ENCODE measurements at places on chromosomes 11 and 22.
A peak's percentile ranks its signal among the peaks of the same experiment; 100 is the strongest.

- no peak for DNase-seq
Observed at GRCh38 chr11:111370902-111371578, 8.0 kb downstream of the POU2AF1 start.

GRCh38 chr11:19368726-19369375 lies 128.1 kb upstream of the E2F8 start:
- DNase-seq, result no peak

GRCh38 chr11:27423125-27423524 lies 49.5 kb downstream of the LGR4 start:
- no peak for DNase-seq

DNA sequence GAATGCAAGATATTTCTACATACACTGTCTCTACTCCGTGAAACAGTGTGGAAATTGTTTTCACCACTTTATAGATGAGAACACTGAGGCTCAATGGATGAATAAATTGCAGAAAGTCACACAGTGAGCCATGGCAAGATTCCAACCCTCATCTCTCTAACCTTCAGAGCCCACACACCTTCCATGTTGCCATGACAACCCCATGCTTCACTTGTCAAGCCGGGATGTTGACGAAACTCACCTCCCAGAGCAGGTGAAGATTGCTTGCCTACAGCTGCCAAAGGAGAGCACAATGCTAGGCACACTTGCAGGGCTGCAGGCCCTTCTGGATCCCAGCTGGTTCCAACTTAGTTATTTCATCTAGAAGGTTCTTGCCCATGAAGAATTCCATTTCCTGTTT lies 71.4 kb upstream of the SEZ6L start:
- no peak for DNase-seq

GRCh38 chr22:37037669-37038068 lies 13.9 kb upstream of the KCTD17 start:
- no peak for DNase-seq

DNA sequence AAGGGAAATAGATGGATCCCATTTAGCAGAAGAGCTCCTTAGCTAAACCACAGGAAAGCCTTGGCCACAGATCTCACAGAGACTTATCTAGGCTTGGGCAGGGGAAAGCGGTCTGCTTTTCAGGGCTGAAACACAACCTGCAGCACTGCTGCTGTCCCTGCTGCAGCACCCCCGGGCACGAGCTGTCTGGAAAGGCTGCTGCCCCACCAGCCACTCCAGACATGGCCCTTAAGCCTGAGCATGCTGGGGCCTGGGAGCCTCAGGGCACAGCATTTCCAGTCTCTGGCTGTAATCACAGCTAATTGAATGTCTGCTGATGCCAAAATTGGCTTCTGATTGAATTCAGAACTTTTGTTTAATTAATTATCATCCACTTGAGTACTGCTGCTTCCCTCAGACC lies 115.0 kb downstream of the TMPRSS5 start:
- DNase-seq, result no peak

- no peak for DNase-seq
Observed at GRCh38 chr11:59679347-59679746, 10.5 kb upstream of the PATL1 start.

GRCh38 chr22:37198258-37199102 lies 10.4 kb upstream of the C1QTNF6 start:
- peak; percentile 85 for DNase-seq

DNA sequence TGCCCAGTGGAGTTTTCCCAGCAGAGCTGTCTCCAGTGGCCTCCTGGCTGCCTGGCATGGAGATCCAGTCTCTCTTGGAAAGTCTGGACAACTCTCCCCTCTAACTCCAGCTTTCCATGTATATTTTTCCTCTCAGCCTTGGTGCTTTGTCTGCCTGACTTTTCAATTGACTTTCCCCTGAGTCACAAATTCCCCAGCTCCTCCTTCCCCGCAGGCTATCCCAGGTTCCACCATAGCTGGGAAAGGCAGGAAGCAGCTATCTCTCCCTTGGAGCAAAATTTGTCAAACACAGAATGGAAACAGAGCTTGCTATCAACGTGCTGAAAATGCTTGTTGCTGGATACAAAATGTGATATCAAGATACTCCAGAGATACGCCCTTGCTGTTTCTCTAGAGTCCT lies 384.8 kb downstream of the TMEM135 start:
- DNase-seq, result no peak

DNA sequence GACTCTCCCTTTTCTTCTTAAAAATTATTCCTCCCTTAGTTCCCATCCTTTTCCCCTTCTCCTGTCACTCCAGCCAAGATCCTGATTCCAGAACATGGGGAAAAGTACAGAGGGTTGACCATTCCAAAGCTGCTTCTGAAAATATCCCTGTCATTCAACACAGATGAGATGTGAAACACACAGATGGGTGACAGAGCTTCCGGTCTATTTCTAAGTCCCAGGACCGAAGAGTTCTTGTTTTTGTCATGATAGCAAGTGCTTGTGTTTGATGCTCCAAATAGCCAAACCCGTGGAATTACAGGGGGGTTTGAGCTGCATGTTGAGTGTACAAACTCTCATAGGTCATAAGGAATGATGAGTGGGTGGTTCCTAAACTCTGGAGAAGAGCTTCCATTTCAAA lies 57.9 kb downstream of the PARVA start:
- DNase-seq, result no peak

GRCh38 chr11:12517741-12518140 lies 140.4 kb downstream of the PARVA start:
- no peak for DNase-seq

DNA sequence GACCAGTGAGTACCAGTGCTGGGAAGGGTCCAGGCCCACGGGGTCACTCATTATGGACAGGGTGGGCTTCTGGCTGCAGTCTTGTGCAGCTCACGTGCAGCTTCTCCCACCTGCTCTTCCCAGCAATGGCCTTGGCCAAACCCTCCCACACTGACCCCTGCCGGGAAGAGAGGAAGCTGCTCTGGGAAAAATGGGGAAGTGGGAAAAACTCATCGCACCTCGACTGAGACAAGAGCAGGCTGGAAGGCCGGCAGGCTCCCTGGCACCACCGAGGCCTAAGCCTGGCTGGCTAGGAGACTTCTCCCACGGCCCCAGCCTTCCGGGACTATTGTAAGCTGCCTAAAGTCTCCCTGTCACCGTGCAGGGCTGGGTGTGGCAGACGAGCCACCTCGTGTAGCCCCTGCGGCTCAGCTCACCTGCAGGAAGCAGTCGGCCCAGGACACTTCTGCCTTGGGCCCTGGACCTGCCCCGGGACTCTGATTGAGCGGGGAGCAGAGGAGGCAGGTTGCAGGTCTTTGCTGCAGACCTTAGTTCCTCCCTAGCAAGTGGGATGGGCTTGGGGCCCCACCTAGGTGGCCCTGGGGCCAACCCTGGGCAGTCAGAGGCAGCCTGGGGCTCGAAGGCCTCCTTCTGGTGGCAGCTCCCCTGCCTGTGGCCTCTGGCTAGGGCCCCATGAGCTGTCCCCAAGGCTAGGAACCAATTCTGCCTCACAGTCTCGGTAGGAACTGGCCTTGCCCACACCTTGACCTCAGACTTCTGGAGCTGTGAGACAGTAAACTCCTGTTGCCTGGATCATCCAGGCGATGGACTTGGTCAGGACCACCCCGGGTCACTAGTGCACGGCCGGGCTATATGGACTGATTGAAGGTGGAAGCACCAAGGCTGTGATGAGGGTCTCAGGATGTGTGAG lies 23.1 kb downstream of the MRGPRG start:
- no peak for DNase-seq

DNA sequence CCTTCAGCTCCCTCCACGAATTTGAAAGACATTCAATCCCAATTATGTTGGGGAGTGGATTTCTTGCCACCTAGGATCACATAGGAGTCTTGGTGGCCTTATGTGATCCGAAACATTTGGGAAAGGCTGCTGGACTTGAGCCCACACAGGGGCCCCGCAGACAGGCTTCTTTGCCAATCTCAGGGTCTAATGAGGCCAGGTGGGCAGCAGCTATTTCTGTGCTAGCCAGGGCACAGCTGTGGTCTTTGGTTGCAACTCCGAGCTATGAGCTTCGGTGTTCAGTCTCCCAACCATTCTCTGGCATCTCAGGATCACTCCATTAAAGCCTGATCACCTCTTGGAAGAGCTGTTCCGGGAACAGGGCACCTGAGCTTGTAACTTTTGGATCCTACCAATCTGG lies 84.4 kb downstream of the TP53I11 start:
- no peak for DNase-seq

DNA sequence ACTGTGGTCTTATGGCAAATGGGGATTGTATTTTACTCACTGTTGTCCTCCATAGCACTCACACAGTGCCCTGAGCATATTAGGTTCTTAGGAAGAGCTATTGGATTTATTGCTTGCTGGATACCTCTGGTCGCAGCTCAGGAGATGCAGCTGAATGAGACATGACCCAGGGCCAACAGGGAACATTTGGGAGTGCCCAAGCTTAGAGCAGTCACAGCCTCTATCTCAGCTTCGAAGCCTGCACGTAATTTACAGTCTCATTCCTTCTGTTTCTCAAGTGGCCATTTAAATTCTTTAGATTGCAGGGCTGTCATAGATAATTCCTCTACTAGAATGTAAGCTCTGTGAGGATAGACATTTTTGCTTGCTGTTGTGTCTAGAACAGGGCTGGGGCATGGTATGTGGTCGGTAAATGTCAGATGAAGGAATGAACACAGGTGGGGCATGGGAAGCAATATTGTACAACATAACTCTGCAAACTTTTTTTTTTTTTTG lies 192.8 kb downstream of the GRIK4 start:
- DNase-seq, result no peak

DNA sequence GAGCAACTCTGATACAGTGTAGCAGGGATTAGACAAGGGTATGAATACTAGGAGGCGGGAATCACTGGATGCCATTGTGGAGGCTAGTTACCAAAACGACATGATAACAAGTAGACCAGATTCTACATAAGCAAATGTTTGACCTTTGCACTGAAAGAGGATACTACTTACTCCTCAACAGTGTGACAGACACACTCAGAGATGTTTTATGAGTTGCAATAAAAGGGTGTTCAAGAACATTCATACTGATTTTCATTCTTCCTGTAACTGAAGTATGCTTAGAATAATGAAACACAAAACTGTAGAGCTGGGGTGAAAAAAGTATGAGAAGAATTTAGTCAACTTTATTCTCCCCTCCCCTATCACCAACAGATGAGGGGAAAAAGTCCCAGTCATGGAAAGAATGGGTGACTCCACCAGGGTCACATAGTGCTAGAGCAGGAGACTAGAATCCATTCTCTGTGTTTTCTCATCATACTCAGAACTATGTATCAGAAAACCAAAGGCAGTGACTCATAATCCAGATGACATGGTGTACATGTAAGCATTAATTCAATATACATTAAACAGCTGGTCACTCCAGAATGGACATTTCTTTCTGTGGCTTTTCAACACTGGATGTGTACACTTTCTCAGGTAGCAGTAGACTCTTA lies 32.8 kb downstream of the ARHGAP20 start:
- DNase-seq, result no peak

DNA sequence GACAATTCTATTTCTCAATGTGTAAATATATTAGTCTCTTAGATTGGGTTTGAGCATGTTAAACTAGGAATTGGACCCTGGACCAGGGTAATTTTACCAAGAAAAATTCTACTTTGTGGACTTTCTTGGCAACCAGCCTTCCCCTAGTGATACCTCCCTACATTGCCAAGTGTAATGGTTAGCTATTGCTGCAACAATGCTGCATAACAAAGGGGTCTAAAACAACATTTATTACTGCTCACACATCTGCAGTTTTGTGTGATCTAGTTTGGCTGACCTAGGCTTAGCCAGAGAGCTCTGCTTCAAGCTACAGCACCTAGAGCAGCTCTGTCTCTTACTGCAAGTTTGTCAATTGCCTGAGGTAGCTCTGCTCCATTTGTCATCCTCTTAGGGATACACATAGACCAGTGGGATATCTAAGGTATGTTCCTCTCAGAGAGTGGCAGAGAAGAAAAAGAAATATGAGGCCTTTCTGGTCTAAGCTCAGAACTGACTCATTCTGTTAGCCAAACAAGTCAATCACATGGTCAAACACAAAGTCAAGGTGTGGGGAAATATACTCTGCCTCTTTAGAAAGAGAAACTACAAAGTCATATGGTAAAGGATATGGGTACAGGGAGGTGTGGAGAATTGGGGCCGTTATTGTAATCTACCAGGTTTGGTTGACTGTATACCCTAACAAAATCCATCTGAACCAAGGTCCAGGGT lies 2.0 kb upstream of the LAYN start:
- DNase-seq, result no peak

GRCh38 chr11:111177037-111177871 lies 68.3 kb upstream of the POU2AF2 start:
- DNase-seq, result no peak

GRCh38 chr11:114073828-114074381 lies 14.4 kb downstream of the ZBTB16 start:
- no peak for DNase-seq

GRCh38 chr11:66720223-66720898 lies 8.7 kb downstream of the SPTBN2 start:
- no peak for DNase-seq

DNA sequence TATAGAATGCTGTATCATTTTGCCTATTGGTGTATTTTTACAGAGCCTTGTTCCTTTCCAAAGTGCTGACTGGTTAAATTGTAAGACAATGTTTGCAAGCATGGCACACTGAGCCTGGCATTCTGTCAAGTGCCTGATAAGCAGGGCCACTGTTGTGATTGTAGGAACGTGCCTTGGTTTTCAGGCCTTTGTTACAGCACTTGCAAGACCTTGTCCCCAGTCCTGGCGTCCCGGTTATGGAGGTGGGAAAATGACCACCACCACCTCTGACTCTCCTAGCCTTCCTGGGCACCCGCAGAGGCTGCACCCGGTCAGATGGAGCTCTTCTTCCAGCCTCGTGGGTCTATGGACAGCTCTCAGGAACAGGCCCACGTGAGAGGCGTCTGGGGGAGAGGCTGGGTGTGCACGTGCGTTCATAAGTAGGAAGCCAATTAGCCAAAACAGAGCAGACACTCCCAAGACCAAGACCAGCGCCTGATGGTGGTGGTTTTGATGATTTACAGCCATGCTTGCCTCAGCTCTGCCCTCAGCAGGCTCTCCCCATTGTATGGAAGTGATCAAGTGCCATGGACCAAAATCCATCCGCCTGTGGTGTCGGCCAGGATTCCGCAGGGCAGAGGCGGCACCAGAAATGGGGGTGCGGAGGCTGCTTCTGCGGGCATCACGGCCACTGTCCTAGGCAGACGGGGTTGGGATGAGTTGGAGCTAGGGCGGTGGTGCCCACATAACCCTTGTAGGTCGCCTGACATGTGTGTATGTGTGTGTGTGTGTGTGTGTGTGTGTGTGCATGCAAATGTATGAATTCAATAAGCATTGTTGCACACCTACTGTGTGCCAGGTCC lies 89.8 kb downstream of the RTL6 start:
- DNase-seq, result no peak

Measured in T follicular helper cell (primary cell).